ENCODE measurements at places on chromosomes 12 and 14.

GRCh38 chr12:129028844-129029243 is 175.6 kb downstream of the GLT1D1 start:
- no peak for DNase-seq

DNA sequence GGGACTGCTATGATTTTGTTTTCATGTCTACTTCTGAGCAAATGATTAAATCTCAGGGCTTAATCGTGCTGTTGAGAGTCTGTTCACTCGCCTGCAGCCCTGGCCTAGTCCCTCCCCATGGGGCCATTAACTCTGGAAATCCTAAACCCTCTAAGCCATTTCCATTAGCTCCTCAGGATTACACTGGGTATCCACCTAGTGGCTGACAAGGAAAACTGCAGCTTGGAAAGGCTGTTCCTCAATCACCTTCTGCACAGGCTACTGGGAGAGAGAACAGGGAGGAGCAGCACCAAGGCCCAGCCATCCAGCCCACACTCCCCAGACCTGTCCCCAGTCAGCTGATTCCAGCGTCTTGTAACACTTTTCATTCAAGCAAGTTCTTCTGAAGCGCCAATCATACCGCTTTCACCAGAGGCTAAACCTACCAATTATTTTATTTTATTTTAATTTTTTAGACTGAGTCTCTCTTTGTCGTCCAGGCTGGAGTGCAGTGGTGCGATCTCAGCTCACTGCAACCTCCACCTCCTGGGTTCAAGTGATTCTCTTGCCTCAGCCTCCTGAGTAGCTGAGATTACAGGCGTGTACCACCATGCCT is 48.7 kb downstream of the NEUROD4 start:
- no peak for DNase-seq

- DNase-seq: no peak
Observed at GRCh38 chr14:89566644-89567415, 149.8 kb upstream of the FOXN3 start.

- DNase-seq: no peak
Observed at GRCh38 chr12:25323581-25323982, 72.9 kb upstream of the KRAS start.

GRCh38 chr12:65526311-65526710 is 247.8 kb downstream of the MSRB3 start:
- no peak for DNase-seq

DNA sequence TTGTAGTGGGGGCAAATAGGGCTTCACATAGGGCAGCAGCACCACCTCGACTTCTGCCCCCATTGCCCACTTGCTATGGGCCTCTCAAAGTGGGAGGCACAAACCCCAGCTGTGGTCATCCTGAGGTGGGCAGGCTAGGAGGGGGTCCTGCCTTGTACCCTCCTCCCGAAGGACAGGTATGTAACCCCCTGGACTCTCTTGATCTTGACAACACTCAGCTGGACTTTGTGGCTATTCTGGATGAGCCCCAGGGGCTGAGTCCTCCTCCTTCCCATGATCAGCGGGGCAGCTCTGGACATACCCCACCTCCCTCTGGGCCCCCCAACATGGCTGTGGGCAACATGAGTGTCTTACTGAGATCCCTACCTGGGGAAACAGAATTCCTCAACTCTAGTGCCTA is 8.0 kb downstream of the ARHGAP9 start:
- DNase-seq: no peak

GRCh38 chr12:16716928-16717327 is 111.0 kb upstream of the LMO3 start:
- no peak for DNase-seq

DNA sequence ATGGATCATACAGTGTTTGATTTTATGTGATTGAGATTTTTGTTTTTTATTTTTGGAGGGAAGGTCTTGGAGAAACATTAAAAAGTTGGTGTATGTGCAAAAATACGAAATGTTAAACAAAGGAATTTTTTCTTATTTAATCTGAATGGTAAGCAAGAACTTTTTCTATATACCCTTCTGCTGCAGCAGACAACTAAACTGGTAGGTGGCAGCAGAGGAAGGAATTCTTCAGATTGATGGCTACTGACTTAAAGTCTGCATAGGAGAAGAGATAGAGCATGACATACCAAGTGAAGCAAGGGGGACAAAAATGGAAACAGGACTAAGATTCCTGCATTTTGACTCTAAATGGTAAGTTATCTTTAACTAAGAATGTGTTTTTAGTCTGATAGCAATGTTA is 42.0 kb upstream of the A2ML1 start:
- DNase-seq: no peak

DNA sequence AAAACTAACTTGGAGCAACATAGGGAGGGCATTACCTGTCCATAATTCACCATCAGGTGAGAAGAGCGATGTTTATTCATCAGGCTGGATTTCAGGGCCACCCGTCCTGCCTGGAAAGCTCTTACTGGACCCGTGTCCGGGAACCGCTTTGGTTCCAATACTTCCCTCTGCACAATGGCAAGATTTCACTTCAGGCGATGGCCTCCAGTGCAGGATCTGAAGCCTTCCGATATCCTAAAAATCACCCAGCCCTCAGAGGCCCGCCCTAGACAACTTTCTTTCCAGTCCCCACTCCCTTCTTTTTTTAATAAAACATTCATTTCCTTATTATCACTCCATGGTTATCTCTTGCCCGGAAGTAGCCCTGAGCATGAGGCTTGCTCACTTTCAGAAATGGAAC is 92.5 kb downstream of the BCL11B start:
- DNase-seq: no peak

DNA sequence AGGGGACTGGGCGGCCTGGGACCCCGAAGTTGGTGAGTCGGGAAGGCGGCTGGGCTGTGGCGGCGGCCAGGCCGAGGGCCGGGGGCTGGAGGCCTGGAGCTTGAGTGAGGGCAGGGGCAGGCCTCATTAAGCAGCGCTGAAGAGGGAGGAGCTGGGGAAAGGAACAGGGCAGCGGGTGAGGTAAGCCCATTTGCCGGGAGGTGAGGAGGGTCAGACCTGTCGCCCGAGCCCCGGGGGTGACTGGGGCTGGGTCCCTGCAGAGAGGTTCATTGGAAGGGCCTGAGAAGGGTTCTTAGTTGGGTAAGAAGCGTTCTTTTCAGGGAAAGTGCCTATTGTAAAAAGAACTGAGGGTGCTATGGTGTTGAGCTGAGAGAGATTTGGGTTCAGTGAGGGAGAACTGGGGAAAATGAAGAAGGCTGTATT is 441 bp downstream of the RAB5B start:
- DNase-seq: no peak

- DNase-seq: no peak
Observed at GRCh38 chr14:90692061-90692460, 124.2 kb downstream of the TTC7B start.

- DNase-seq: no peak
Observed at GRCh38 chr14:52463375-52463774, 88.9 kb downstream of the TXNDC16 start.

GRCh38 chr12:46303039-46303666 is 34.3 kb upstream of the SLC38A1 start:
- DNase-seq: no peak

DNA sequence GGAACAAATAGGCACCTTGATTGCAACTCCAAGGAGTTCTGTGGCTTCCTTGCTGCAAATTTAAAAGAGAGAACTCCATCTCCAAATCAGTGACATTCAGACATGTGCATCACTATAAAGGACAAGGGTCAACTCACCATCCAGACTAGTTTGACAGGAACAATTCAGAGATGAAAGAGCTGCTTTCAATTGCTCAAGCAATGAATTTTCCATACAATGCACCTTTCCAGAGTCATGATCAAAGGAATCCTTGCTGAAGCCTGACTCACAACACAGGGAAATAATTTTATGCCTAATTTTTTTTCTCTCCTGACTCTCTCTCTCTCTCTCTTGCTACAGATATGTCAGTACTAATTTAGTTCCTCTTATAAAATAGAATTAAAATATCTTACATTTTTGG is 380.5 kb upstream of the GARIN6 start:
- no peak for DNase-seq

GRCh38 chr14:51628238-51628637 is 23.5 kb upstream of the FRMD6 start:
- DNase-seq: no peak

DNA sequence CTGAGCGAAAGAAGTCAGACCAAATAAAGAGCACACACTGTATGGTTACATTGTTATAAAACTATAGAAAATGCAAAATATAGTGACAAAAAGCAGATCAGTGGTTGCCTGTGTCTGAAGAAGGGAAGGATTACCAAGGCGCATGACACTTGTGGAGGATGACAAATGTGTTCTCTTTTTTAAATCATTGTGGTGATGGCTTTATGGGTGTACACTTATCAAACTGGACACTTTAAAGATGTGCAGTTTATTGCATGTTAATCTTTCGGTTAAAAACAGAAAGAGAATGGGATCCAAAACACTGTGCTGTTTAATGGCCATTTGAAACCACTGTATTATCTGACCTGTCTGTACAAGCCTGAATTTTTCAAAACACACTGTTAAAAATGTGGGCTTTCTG is 8.8 kb upstream of the CDK17 start:
- no peak for DNase-seq

DNA sequence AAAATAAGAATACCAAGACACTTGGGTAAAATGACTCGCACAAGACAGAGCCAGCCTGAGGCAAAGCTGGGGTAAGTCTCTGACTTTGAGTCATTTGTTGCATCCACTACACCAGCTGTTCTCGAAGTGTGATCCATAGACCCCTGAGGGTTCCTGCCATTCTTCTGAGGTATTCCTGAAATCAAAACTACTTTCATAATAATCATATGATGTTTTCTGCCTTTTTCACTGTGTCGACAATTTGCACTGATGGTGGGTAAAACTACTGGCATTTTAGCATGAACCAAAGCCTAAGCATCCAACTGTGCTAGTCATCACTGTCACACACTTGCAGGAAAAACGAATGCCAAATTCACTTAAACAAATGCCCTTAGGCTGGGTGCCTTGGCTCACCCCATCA is 135.5 kb upstream of the FUT8 start:
- no peak for DNase-seq

GRCh38 chr12:115528466-115528865 is 749.0 kb downstream of the MED13L start:
- no peak for DNase-seq

DNA sequence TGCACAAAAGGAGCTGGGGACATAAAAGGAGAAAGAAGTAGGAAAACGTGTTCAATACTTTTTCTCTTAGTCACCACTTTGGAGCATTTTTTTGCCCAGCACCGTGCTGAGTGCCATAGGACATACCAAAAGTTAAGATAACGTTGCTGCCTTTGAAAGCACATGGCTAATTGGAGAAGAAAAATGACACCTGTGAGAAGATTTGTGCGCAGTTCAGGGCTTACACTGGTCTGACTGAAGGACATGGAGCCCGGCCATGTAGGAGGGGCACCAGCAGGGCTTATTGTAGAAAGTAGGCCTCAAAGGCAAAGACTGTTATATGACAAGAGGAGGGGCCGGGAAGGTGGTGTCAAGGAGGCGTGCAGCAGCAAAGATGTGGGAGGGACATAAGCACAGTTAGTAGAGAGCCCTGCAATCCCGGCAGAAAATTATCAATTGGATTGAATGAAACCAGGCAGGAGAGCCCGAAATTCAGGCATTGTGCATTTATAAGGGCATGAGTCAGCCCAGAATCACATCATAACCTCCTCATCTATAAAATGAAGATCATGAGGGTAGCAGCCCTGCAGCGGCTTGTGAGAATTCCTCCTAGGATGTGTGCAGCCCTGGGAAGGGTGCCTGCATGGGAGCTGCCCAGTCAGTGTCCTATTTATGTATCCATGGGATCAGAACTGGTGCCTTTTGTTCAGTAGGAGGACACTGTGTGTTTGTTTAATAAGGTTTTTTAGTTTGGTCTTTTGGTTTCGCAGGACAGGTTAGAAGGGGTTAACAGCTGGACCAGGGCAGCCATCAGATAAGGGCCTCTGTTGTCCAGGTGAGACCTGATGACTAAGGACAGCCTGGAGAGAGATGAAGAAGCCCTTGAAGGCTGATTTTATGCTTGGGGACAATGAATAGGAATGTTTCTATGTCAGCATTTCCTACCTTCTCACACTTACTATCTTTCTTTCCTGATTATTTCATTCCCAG is 122.4 kb downstream of the GPR135 start:
- DNase-seq: no peak

DNA sequence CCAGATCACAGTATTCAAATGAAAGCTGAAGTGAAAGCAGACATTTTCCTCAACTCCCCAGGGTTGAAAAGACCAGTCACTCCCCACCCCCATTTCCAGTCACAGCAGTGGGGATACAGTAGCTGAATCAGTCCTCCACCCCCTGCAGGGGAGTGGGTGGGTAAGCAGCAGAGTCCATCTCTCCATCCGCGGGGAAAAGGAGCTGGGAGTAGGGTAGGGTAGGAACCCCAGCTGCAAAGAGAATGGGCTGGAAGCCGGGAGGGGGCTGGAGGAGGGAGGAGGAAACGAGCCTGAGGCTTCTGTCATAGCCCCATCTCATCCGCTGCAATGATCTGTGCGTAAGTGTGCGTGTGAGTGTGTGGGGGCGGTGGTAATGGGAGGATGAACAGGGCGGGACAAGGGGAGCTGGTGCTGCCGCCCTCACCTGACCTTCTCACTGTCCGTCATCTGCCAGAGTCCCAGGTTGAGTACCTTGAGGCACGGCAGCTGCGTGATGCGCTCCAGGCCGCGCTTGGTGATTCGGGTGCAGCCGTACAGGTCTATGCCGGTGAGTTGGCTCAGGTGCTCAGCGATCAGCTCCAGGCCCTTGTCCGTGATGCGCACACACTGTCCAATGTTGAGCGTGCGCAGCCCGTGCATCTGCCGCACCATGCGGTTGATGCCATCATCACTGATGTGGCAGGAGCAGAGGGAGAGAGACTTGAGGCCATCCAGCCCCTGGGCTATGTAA is 1.8 kb downstream of the FBXL14 start:
- peak; percentile 16 for DNase-seq

- DNase-seq: no peak
Observed at GRCh38 chr12:30870491-30871265, 55.9 kb upstream of the TSPAN11 start.

DNA sequence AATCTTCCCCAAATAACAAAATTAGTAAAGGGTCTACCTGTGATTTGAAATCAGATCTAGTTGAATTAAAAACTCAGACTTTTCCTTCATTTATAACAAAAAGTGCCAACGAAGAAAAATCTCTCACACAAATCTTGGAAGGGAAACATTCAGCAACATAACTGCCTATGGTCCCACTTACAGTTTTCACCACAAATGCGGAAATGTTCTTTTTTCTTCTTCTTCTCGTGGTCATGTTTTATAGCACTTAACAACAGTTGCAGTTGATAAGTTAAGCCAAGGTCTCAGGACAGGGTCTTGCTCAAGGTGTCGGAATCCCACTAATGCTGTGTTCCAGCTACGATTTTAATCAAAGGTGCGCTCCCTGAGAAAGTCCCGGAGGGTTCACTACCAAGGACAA is 10.1 kb downstream of the RNASE6 start:
- DNase-seq: no peak

DNA sequence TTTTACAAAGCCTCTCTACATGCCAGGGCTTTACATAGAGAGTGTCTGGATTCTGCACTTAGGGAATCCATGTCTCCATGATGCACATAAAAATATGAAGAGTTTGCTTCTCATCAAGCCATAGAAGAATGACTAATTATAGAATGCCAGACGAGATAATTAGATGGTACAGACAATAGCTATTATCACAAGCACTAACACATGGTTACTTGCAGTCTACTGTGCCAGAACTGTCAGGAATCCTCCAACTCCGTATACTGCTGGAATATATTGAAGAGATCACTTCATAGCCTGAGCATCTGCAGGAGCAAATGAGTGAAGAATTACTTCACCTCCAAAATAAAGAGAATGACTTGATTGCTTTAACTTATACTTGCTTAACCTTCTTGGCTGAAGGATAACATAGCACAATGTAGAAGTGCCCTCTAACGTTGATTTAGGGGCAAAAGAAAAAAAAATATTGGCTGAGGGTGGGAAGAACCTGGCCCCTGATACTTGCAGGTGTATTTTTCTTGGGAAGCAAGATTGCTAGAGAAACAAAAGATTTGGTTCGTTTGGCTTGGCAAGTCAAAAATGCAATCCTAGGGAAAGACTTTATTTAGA is 272.8 kb upstream of the FAR2 start:
- DNase-seq: no peak

All from stimulated activated CD8-positive, alpha-beta memory T cell treated with anti-CD3 and anti-CD28 coated beads, Interleukin-4, amount 100 ng/mL, for 1 hour (primary cell).